Ovary (tissue), 10 donors: ENCODE measurements at places on chromosomes 3 and 15. TPM values are rescaled to one million over a fixed set of nuclear protein-coding genes. Genes with fewer than 3 reads are reported as not detected.

GRCh38 chr3:4827767-4828166, 151.5 kb upstream of the BHLHE40 start:
- DNase-seq = no peak

DNA sequence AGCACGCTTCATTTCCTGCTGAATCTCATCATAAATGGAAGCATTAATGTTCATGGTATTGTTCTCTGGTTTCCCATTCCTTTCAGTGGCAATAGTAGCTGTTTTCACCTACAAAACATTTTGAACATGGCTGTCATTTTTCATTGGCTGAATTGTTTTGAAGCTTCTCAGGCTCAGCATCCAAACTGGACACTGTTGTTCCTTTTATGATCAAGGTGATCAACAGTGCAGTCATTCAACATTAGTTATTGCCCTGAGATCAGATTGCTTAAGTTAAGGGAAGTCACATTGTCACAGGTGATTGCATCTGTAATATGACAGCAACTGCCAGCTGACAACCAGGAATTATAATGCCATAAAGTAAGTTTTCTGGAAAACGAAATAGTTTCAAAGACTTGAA, 46.9 kb downstream of the SATB1 start:
- no peak for DNase-seq

DNA sequence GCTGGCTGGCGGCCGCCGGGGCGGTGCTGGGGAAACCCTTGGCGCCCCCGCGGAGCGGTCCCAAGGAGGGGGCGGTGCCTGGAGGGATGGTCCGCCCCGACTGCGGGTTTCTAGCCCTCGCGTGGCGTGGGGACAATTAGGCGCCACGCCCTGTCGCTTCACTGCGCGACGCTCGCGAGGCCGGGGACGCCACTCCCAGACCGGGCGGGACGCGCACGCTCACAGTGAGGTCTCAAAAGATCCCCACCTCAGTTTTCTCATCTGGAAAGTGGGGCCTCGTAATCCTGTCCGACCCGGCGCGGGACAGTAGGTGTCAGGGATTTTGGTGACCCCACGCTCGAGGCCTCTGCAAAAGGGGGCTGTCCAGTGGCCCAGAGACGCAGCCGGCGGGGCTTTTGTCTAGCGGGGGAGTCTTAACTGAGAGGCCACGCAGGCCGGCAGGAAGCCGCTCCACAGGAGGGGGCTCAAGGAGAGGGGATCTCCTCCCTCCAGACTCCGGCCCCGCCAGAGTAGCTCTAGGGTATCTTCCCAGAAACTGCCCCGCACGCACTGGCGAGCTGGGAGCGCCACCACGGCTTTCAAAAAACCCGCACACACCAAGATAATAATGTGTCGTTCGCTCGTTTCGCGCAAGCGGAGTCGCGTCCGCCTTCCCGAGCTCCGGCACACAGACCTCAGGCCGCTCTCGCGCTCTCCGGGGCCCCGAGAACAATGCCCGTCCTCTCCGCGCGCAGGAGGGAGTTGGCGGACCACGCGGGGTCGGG, 710 bp upstream of the CLK3 start:
- peak; percentile 87 for DNase-seq

DNA sequence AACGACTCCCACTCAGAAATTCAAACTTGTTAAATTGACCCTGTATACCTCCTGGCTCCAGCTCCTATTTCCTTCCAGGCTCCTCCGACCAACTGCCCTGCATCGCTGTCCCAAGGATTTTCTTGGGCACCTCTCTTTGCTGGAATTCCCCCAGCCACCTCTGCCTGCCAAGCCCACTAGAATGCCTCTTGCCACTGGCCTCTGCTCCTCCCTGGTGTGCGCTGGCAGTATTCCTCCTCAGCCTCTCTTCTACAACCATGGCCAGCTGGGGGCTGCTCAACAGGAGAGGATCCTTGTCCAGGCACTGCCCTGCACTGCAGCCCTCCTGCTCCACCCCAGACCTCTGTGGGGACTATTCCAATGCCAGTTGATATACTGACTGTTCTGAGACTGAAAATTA, 7.4 kb downstream of the WNT7A start:
- DNase-seq = no peak

DNA sequence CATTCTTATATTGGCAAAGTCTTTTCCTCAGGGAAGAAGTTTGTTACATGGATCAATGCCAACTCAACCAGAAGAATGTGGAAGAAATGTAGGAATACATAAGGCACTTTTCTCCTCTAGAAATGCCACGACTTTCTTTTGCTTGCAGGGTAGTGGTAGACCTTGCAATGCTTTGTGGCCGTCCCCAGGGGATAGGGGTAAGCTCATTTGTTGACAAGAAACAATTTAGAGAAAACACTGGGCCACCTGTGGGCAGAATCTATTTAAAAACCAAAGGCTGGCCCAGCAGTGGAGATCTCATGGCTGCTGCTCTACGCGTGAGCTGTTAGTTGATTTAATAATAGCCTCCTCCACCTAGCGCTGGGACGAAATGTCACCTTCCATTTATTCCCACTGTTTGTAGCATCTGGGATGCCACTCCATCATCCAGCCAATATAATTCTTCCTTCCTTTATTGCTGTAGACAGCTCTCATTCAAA, 64.6 kb upstream of the PFN2 start:
- DNase-seq = no peak

- no peak for DNase-seq
Observed at GRCh38 chr3:54900838-54901591, 26.8 kb downstream of the LRTM1 start.

The ISL2 gene
- not detected for polyA plus RNA-seq

DNA sequence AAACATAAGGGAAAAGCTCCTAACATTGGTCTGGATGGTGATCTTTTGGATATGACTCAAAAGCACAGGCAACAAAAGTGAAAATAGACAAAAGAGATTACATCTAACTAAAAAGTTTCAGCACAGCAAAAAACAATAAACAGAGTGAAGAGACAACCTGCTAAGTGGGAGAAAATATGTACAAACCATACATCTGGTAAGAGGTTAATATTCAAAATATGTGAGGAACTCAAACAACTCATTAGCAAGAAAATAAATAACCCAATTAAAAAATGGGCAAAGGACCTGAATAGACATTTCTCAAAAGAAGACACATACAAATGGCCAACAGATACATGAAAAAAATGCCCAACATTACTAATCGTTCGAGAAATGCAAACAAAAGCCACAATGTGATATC, 19.0 kb upstream of the NR1I2 start:
- no peak for DNase-seq

GRCh38 chr3:5846261-5846660, 658.8 kb downstream of the EDEM1 start:
- no peak for DNase-seq
